Thoracic aorta endothelial cell (primary cell): ENCODE measurements at places on chromosomes 11 and 22. TPM values are rescaled to one million over a fixed set of nuclear protein-coding genes. Genes with fewer than 3 reads are reported as not detected.

PRG3 gene
- not detected in 2 replicates for total RNA-seq

OR5B21 gene
- not detected in 2 replicates for total RNA-seq

UVRAG gene
- 102 and 106 TPM in 2 replicates for total RNA-seq

PCNX3 gene
- 30.6 and 37.7 TPM in 2 replicates for total RNA-seq

GVQW3 gene
- 2.2 and 2.8 TPM in 2 replicates for total RNA-seq
